ENCODE measurements at places on chromosomes 5 and 9. TPM values are rescaled to one million over a fixed set of nuclear protein-coding genes. Genes with fewer than 3 reads are reported as not detected.

The IL5 gene
- total RNA-seq: 20.0 TPM

GRCh38 chr5:179345183-179345432 lies 153 bp downstream of the ADAMTS2 start:
- H3K4me3 ChIP-seq: no peak overlapping the region
- no peak for DNase-seq
- H3K27ac ChIP-seq: no peak overlapping the region
- no peaks in the 10 kb centered on the region for H3K4me1 ChIP-seq
- H3K27me3 ChIP-seq: peaks cover 56% of the 10 kb centered on the region

GRCh38 chr9:121783521-121784507 lies 132.4 kb downstream of the DAB2IP start:
- H3K27ac ChIP-seq: no peak overlapping the region
- no peak for DNase-seq
- peaks cover 8% of the 10 kb centered on the region for H3K4me1 ChIP-seq
- peaks cover 28% of the 10 kb centered on the region for H3K27me3 ChIP-seq
- no peaks in the 10 kb centered on the region for H3K36me3 ChIP-seq
- no peak overlapping the region for H3K4me3 ChIP-seq

DNA sequence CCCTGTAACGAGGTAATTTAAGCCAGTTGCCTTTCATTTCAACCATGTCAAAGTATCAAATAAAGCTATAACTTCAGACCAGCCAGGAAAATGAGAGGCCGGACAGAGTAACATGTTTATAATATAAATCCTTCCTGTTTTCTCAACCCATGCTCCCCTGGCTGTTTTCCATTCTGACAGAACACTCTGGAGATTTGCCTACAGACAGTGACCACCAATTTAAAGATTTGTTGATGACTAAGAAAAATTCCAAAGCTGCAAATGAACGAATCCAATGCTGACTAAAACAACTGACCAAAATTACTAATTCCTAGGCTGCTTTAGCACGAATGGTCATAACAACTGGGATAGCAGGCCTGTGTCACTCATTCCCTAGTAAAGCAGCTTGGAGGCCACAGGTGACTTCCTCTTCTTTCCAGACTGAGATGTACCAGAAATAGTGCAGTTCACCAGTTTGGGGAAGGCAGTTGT lies 141.4 kb downstream of the AOPEP start:
- H3K36me3 ChIP-seq: peaks cover 12% of the 10 kb centered on the region
- no peak for DNase-seq
- H3K4me3 ChIP-seq: no peak overlapping the region

- H3K27ac ChIP-seq: no peak overlapping the region
- no peaks in the 10 kb centered on the region for H3K36me3 ChIP-seq
- H3K27me3 ChIP-seq: no peaks in the 10 kb centered on the region
- no peak overlapping the region for H3K4me3 ChIP-seq
- H3K4me1 ChIP-seq: no peaks in the 10 kb centered on the region
These were observed 1050.2 kb downstream of the CDH12 start for GRCh38 chr5:21802869-21803490.

DNA sequence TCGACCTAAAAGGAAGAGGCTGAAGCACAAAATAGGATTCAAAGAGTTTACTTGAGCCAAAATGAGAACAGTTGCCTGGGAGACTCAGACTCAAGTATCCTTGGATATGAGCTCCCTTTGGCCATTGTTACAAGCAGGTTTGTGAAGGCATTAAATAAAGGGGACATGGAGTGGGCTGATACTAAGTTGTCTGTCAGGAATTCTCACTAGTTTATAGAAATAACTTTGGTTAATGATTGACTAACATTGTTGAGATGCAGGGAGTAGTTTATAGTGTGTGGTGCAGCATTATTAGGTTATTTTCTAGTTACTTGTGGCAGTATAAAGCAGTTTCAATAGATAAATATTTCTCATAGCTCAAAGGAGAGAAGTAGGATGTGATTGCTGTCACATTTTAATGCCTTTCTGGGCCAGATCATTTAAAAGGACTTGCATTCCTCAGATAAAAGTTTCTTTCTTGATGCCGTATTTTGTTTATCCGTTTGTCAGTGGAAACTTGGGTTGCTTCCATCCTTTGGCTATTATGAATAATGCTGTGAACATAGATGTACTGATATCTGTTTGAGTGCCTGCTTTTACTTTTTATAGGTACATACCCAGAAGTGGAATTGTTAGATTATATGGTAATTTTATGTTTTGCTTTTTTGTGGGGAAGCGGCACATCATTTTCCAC lies 9.1 kb downstream of the AP3S1 start:
- H3K4me1 ChIP-seq: peaks cover 4% of the 10 kb centered on the region
- peaks cover 19% of the 10 kb centered on the region for H3K36me3 ChIP-seq
- H3K27me3 ChIP-seq: no peaks in the 10 kb centered on the region
- DNase-seq: no peak
- H3K4me3 ChIP-seq: no peak overlapping the region
- H3K27ac ChIP-seq: no peak overlapping the region
